ENCODE measurements at places on chromosomes 6 and 20.
A peak's percentile ranks its signal among the peaks of the same experiment; 100 is the strongest.

DNA sequence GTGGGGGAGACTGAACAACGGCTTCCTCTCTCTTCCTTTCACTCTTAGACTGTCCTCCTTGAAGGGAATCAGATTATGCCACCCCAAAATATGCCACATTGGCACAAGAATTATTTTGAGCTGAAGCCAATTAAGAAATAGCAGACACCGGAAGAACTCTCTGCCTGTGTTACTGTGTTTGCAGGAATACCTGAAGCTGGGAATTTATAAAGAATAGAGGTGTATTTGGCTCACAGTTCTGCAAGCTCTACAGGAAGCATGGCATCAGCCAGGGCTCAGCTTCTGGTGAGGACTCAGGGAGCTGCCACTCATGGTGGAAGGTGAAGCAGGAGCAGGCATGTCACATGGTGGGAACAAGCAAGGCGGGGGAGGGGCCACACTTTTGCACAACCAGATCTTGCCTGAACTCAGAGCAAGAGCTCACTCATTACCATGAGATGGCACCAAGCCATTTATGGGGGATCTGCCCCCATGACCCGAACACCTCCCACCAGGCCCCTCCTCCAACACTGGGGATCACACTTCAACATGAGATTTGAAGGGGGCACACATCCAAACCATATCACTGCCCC is 46.0 kb downstream of the PCNA start:
- peak; percentile 13 for DNase-seq

GRCh38 chr6:11653028-11653583 is 115.6 kb downstream of the TMEM170B start:
- peak; percentile 87 for DNase-seq

DNA sequence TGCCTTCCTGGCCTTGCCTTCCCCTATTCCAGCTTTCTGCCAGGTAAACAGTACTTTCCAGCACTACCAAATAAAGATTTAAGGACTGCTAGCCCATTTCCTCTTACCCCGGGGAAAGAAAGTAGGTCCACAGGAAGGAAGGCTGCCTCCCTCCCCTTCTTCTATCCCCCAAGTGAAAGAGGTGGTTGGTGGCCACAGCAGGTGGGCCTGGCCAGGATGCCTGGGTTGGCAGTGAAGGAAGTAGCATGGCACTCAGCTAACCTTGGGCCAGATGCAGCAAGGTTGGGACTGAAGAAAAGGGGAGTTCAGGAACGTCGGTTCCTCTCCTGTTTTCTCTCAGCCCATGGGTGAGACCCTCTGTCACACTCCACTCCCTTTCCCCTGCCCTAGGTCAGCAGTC is 8.9 kb downstream of the NFKBIL1 start:
- DNase-seq, result no peak

- no peak for DNase-seq
These were observed 87.5 kb upstream of the MPC1 start for GRCh38 chr6:166470029-166470862.

- DNase-seq, result no peak
These were observed 20.8 kb downstream of the OR2B2 start for GRCh38 chr6:27891320-27891875.

GRCh38 chr6:74466572-74466971 is 739.3 kb downstream of the COL12A1 start:
- no peak for DNase-seq

GRCh38 chr20:51312480-51312783 is 230.1 kb downstream of the NFATC2 start:
- no peak for DNase-seq

DNA sequence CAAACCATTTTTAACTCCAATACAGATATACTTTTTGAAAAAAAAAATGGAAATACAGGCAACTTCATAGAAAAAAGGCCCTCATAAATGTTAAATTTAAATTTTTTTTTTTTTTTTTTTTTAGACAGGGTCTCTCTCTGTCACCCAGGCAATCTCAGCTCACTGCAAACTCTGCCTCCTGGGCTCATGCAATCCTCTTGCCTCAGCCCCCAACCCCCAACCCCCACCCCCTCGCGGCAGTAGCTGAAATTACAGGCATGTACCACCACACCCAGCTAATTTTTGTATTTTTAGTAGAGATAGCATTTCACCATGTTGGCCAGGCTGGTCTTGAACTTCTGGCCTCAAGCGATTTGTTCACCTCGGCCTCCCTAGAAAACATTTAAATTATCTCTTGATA is 12.8 kb upstream of the ULBP3 start:
- DNase-seq, result no peak

GRCh38 chr6:40896696-40897095 is 142.3 kb downstream of the UNC5CL start:
- DNase-seq, result no peak

DNA sequence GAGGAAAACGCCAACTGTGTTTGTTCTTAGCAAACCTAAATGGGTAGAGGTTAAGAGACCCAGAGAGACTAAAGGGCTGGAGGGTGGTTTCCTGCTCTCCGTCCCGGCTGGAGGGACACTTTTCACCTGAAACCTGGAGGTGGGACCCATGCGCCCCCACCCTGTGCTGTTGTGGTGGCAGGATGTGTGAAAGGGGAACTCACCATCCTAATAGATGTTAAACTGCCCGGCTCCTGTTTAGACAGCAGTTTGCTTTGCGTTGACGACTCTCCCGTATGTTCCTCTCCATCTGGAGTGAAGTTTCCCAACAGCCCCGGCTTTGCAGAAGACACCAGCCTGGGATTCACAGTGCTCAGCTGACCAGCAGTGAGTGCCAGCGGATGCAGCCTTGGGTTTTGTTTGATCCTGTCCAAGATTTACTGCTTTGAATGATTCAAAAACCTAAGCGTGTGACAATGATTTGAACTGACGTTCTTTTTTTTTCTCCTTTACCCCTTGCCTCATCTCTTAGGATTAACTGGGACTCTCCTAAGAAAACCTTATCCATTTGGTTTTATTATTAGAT is 66.0 kb downstream of the CDH4 start:
- DNase-seq, result no peak

- DNase-seq, result no peak
These were observed 11.2 kb downstream of the TRIM40 start for GRCh38 chr6:30147096-30147495.

- no peak for DNase-seq
These were observed 11.7 kb downstream of the ARFGEF2 start for GRCh38 chr20:48933017-48933766.

DNA sequence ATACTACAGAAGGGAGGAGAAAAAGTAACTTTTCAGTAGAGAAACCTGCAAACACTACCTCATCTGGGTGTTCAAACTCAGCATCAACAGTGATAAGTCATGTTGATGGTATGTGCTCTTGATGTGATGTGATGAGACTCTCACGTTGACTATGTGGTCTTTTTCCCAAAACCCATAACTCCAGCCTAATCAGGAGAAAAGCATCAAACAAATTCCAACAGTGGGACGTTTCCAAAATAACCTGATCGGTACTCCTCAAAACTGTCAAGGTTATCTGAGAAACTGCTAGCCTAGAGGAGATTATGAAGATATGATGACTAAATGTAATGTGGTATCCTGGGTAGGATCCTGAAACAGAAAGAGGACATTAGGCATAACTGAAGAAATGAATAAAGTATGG is 41.9 kb upstream of the TAB2 start:
- no peak for DNase-seq

DNA sequence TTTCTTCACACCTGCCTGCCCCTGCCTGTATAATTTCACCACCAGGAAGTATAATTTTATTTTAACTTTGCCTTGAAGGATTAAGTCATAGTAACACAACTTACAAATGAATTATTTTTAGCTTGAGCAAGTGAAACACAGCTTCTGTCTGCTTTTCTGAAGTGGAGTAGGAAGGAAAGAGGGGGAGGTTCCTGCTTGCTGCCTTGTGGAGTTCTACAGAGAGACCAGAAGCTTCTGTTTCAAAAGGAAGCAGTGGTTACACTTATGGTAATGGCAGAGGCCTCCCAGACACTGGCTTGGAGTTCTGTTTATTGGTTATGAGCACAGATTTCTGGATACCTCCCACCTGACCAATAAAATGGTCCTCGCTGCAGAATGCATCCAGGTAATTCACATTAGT is 159.6 kb downstream of the TMEM200A start:
- DNase-seq, result no peak

DNA sequence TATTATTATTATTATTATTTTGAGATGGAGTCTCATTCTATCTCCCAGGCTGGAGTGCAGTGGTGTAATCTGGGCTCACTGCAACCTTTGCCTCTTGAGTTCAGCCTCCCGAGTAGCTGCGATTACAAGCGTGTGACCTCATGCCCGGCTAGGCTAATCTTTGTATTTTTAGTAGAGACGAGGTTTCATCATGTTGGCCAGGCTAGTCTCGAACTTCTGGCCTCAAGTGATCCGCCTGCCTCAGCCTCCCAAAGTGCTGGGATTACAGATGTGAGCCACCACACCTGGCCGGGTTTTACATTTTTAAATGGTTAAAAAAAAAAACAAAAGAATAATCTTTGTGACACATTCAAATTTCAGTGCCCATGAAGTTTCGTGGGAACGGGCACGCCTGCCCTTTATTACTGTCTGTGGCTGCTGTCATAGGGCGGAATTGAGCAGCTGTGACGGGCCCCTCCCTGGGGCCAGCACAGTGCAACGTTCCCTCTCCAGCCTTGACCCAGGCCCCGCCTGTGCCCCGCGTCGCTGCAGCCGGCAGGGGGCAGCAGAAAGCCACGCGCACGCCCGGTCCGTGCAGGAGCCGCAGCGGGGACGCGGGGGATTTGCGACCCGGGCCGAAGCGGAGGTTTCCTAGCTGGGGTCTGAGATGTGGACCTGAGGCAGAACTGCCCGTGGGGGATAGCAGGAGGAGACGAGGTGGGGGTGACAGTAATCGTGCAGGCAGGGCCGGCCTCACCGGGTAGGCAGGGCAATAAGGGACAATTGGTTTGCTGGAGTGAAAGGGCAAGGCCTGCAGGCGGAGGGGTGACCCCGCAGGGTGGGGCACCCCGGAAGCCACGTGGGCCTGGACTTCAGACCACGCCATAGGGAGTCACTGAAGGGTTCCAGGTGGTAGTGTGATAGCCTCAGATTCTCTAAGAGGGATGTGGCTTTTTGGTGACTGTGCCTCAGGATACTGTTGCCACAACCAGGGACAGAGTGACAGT is 54.3 kb downstream of the SYTL3 start:
- peak; percentile 73 for DNase-seq

GRCh38 chr6:157787080-157787479 is 36.0 kb upstream of the SNX9 start:
- DNase-seq, result peak; percentile 75

GRCh38 chr6:40965046-40965445 is 74.0 kb downstream of the UNC5CL start:
- DNase-seq, result no peak

DNA sequence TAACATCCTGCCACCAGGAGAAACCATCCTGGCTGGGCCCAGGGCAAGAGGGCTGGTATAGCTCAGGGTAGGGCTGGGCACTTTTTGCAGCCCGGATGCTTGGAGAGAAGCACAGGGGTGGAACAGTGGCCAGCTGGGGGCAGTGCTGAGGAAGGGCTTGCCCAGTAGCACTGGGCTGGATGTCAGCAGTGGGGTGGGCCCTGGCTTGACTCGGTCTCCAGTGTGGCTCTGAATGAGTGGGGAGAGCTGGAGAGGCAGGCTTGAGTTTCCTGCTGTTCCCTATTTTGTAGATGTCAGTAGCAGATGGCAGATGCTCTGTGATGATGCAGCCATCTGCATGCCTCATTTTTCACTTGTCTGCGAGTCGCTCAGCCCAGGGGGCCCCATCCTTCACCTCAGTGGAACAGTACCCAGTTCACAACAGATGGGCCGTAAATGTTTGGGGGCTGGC is 56.3 kb upstream of the TULP1 start:
- DNase-seq, result peak; percentile 7

DNA sequence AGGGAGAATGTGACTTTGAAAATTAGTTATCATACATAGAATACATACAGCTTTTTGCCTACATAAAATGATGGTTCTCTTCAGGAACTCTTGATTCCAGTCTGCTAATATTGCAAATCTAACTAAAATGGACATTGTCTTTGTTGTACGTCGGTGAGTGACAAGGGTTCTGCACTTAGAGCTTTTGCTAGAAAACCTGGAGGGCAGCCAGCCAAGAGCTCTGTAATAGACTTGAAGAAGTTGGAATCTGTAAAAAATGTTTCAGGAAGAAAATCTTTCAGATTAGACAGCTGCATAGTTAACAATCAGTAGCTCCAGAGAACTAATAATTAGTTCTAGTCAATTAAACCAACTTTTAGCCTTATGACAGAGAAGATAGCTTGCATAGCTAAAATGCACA is 138.3 kb downstream of the FLRT3 start:
- DNase-seq, result no peak

GRCh38 chr6:23841116-23841515 is 284.9 kb upstream of the NRSN1 start:
- no peak for DNase-seq

DNA sequence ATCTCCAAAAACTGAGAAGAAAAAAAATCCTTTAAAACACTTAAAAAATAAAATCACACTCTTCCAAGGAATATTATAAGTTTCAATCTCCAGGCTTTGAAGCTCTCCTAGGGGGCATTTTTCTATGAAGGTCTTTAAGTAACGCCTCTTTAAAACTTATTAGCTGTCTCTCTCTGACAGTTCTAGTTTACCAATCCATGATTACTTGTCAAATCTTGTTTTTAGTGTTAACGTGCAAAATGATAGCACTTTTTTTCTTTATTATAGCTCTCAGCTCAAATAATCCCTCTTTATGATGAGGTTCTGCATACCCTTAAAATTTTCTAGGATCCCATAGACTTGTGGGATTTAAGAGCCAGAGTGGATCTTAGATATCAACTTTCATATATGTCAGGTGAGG is 369.0 kb downstream of the DOK5 start:
- DNase-seq, result no peak

DNA sequence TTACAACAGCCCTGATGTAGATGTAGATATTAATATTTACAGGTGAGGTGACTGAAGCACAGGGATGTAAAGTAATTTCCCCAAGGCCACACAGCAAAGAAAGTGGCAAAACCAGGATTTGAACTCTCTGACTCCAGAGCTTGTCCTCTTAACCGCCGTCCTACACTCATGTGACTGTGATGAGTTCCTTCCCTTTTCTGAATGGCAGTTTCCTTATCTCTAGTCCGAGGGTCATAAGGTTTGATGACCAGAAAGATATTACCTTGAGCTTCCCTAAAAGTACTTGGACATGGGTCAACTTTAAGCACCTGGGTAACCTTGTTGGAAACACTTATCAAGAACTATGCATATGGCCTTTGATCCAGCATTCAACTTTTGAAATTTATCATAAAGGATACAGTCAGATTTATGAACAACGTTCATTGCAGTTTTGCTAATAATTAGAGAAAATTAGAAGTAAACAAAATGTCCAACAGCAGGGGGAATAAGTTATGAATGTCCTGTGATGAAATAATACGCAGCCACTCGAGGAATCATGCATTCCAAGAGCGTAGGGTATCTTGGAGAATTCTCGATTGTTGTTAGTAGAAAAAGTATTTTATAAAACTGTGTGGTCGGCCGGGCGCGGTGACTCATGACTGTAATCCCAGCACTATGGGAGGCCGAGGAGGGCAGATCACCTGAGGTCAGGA is 2.3 kb upstream of the TLDC2 start:
- DNase-seq, result no peak

DNA sequence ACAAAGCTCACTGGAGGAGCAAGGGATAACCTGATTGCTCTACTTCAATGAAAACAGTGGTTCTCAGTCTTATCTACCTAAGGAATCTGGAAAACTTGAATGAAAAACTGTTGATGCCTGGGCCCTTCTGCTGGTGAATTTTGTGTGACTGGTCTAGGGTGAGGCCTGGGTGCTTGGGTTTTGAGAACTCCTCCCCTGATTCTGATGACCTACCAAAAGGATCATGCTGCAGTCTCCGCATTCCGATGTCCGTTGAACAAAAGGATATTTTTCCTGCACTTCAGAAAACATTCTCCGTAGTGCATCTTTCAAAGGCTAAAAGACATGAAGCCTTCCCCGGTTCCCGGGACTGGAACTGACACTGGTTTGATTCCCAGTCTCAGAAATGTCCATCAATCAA is 157.9 kb downstream of the SYNDIG1 start:
- no peak for DNase-seq

Measured in MG63 (cell line).